GM13977 (cell line): ENCODE measurements at places on chromosomes 16 and 17.

DNA sequence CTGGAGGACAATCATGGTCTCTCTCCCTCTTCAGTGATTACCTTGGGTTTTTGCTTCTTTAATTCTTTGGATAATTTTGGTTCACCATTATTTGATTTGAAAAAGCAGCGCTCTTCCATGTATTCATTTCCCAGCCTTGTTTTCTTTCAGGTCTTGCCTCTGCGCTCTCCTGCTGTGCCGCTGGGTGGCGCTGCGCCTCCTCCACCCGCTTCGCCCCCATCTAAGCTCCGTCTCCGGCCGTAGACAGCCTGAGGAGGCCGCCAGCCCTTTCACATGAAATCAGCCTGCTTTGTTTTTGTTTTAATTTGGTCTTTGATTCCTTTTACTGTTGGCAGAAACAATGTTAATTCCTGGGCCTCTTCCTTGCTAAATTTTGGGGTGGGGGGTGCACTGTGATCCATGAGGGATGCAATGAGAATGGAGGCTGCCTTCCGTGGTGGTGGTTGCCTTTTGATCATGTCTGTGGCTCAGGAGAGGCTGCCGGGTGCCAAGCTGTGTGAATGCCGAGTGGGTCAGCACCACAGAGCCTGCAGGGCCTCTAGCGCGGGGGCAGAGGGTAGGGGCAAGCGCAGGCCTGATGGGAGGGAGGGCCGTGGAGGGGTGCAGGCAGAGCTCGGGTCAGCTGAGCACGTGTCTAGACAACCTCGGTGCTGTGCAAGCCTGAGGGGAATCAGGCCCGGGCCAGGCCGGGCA, 64.1 kb downstream of the PLD6 start:
- peak; percentile 71 for DNase-seq

DNA sequence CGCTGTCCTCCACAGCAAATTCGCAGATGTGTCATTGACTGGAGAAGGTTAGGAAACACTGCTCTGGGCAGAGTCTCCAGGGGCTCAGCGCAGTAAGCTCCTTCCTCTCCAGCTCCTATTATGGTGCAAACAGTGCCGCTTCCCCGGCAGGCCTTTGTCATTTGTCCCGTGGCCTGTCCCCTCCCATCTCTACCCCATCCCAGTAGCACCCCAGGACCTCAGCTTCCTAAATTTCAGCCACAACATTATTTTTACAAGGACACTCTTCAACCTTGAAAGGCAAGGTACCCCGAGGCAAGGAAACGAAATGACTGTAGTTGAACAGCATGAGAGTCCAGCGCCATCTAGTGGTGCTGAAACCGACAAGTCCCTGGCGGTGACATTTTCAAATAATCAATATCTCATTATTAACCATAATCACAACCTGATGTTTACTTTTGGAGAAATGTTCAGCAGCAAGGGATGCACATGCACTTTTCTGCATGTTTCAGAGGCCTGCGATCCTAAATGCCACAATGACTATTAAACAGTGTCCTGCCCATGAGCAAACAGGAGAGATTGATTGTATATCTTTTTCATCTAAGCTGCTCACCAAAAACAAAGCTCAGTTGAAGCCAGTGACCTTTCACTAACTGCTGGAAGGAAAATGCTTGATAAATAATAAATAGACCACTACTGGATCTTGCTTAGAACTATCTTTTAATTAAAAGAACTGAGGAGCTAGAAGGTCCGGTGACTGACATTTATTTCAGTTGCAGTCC, 16.5 kb downstream of the MRPS23 start:
- DNase-seq = peak; percentile 67

DNA sequence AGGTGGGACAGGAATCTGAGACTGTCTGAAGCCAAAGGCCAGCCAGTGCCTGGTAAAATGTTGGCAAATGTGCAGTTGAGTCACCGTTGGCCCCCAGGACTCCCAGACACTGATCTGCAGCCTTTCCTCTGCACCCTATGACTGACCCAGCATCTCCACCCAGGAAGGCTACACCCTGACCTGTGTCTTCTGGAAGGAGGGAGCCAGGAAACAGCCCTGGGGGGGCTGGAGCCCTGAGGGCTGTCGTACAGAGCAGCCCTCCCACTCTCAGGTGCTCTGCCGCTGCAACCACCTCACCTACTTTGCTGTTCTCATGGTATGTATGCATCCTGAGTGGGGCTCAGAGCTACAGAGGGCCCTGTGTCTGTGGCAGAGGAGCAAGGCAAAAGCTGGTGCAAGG, 24.0 kb downstream of the ADGRG5 start:
- peak; percentile 9 for DNase-seq

GRCh38 chr17:82586576-82587233, 61.5 kb downstream of the WDR45B start:
- no peak for DNase-seq

- no peak for DNase-seq
Observed at GRCh38 chr17:33209671-33210070, 83.4 kb downstream of the ASIC2 start.

DNA sequence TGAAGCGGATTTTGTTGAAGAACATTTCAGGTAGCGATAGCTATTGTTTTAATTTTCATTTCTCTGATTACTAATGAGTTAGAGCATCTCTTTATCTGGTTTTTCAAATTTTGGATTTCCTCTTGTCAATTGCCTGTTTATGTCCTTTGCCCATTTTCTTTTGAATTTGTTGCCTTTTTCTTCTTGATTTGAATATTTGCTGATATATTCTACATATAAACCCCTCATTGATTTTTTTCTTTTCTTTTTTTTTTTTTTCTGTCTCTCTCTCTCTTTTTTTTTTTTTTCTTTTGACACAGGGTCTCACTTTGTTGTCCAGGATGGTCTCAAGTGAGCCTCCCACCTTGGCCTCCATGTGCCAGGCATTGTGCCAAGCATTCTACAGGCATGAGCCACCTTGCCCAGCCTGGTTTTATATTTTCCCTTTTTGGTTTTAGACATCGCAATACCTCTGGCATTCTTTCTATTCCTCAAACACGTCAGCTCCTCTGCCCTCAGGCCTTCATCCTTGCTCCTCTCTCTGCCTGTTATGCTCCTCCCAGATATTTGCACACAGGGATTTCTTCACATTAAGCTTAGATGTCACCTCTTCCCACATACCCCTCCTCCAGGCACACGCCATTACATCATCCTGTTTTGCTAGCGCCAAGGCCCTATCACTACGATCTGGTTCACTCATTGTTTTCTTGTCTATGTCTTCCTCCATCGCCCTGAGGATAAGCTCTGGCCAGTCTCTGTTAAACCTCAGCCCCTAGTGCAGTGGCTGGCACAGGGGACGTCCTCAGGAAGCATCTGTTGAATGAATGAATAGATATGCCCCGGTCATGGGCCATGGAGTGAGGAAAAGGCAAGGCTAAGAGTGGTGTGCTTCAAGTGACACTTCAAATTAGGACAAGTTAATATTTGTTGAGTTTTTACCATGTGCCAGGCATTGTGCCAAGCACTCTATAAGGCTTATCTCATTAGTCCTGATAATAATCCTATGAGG, 8.6 kb downstream of the SARM1 start:
- DNase-seq = no peak

DNA sequence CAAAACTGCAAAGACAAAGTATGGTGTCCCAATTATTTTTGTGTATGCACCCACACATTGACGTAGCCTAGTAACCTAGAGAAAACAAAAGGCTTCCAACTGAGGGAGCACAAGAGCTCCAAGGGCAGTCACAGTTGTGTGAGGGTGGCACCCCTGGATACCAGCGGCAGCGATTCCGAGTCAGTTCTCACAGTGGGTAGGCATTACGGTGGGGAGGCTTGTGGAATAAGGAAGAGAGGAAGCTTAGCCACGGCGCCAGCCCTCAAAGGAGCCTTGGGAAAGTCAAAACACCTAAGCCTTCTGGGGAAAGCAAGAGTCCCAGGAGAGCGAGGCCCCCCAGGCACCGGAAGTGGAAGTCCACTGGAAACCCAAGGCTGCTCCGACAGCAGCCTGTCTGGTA, 31.0 kb upstream of the ADCY9 start:
- no peak for DNase-seq

DNA sequence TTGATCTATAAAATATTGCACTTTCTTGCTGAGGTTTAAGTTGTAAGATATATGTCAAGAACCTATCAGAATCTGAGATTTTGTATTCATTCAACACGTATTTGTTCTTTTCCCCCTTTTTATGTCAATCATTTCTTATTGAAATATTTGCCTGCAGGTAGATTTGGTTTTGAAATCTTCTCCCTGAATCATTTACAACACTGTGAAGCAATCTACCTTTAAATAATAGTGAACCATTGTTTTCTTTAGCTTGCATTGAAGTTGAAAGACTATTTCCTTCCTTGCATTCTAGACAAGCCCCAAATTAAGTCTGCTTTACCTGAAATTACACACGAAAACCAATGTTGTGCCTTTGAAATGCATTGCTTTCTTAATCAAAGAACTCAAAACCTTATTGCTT, 460.2 kb downstream of the KIF2B start:
- no peak for DNase-seq
